Small intestine (tissue), 16 donors: ENCODE measurements at places on chromosomes 5 and 9.

- no peak for DNase-seq
Observed at GRCh38 chr5:140182075-140182711, 7.2 kb downstream of the CYSTM1 start.

- DNase-seq: no peak
Observed at GRCh38 chr5:107736638-107737037, 65.9 kb upstream of the EFNA5 start.

- DNase-seq: no peak
Observed at GRCh38 chr5:92003806-92004205, 620.7 kb upstream of the ARRDC3 start.

GRCh38 chr5:110335361-110336066, 391.0 kb downstream of the TMEM232 start:
- no peak for DNase-seq

- DNase-seq: no peak
Observed at GRCh38 chr5:89117124-89117644, 234.2 kb upstream of the MEF2C start.

GRCh38 chr5:147332658-147333057, 97.8 kb downstream of the STK32A start:
- DNase-seq: no peak

DNA sequence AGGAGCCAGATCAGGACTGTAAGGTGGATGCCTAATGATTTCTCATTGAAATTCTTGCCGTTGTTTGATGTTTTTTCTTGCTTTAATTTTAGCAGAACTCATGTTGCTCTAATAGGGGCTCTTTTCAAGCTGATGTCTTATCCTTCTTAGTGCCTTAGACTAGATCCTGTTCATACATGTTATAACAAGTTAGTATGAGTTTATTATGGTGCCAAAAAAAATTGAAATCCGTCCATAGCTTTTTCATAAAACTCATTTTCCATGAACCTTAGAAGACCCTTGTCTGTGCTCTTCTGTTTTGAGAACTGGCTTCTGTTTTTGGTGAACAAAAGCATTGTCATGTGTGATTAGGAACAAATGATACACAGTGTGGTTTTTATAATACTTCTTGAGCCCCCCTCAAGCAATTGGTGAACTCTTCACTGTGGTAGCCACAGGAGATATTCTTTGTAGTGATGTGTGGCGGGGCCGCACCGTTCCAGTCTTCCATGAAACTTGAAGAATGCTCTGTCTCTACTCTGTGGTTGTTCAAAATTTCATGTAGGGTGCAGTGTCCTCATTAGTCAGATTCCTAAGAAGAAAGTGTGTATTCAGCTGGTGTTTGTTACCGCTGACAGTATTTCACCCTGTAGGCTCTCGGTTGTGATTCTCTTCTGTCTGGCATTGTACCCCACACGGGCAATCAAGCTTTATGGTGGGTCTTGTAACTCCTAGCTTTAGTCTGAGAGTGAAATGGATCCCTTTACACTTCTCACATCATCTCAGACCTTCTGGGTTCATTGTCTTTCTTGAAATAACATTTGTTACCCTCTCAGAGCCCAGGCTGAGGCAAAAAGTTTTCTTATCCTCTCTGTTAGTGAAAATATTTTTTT, 10.7 kb downstream of the OTULIN start:
- DNase-seq: no peak

- DNase-seq: no peak
Observed at GRCh38 chr5:133706506-133707430, 94.4 kb upstream of the FSTL4 start.

DNA sequence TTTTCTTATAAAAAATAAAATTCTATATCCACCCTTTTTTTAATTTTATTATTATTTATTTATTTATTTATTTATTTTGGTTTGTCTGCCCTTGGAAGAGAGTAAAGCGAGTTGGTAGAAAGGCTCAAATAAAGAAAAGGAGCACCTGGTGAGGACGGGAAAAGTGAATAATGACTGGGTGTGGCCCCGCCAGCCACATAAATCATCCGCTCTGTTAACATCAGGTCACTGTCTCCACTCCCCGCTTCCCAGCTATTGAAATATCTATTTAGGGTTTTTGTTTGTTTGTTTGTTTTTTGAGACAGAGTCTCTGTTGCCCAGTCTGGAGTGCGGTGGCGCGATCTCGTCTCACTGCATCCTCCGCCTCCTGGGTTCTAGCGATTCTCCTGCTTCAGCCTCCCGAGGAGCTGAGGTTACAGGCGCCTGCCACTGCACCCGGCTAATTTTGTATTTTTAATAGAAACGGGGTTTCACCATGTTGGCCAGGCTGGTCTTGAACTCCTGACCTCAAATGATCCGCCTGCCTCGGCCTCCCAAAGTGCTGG, 844 bp downstream of the POLR3G start:
- peak; percentile 1 for DNase-seq

GRCh38 chr5:51148437-51148836, 234.8 kb upstream of the ISL1 start:
- DNase-seq: no peak

DNA sequence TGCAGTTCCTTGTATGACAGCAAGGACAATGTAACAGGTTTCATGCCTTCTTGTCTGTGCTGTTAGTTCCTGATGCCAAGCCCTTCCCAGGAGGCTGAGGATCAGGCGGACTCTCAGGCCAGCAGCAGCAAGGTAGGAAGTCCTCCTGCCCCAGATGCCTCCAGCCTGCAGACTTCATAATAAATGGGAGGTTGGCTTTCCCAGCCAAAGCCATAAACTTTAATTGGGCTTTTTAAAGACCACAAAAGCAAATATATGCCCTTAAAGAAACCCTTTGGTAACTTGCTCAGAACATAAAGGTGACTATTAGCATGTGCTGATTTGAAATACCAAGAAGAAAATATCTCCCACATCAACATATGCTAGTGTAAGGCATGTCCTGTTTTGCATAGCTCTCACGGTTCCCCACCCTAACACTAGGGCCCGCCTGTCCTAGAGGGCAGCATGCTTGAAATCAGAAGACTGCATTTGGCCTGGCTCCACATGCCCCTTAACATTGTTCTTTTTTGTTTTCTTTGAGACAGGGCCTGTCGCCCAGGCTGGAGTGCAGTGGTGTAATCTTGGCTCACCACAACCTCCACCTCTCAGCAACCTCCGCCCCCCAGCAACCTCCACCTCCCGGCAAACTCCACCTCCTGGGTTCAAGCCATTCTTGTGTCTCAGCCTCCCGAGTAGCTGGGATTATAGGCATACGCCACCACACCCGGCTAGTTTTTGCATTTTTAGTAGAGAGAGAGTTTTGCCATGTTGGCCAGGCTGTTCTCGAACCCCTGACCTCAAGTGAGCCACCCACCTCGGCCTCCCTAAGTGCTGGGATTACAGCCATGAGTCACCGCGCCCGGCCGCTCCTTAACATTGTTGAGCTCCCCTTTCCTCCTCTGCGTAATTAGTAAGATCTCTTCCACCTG, 44.6 kb upstream of the FCN1 start:
- DNase-seq: no peak

- DNase-seq: peak; percentile 28
Observed at GRCh38 chr9:135888766-135889394, 18.5 kb downstream of the CAMSAP1 start.

- no peak for DNase-seq
Observed at GRCh38 chr5:100409660-100410151, 125.5 kb upstream of the FAM174A start.

- DNase-seq: no peak
Observed at GRCh38 chr5:122756264-122756911, 18.5 kb upstream of the SNX2 start.

DNA sequence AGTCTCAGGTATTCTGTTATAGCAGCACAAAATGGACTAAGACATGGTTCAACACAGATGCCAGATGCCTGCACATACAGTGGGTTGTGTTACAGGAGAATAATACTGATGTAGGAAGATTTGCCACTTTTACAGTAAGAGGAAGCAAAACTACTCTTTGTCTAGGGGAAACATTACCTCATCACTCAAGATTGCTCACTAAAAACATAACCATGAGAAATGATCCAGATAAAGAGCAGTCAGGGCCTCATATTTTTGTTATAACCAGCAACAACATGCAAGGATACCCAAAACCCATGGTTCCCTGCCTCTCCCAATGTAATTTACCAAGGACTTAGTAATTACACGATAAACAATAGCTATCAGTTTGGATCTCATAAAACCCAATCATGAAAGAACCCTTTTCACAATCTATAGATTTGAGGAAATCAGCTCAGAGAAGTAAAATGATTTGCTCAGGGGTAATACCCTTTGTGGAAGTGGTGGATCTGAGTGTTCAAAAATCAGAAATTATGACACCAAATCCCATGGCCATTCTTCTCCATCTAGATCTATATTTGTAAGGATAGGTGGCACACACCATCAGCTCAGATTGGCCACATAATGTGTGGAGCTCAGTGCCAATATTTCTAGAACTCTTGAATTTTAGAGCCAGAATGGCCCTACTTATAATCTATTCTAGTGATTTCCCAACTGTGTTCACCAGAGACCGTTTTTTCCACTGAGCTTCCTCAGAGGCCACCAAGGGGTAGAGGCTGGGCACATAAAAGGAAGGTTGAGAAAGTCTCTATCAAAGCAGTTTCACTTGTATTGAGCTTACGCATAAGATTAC, 27.8 kb downstream of the DPYSL3 start:
- no peak for DNase-seq

GRCh38 chr9:91751922-91752321, 198.1 kb downstream of the ROR2 start:
- no peak for DNase-seq

GRCh38 chr9:99020786-99021436, 77.2 kb downstream of the COL15A1 start:
- no peak for DNase-seq

DNA sequence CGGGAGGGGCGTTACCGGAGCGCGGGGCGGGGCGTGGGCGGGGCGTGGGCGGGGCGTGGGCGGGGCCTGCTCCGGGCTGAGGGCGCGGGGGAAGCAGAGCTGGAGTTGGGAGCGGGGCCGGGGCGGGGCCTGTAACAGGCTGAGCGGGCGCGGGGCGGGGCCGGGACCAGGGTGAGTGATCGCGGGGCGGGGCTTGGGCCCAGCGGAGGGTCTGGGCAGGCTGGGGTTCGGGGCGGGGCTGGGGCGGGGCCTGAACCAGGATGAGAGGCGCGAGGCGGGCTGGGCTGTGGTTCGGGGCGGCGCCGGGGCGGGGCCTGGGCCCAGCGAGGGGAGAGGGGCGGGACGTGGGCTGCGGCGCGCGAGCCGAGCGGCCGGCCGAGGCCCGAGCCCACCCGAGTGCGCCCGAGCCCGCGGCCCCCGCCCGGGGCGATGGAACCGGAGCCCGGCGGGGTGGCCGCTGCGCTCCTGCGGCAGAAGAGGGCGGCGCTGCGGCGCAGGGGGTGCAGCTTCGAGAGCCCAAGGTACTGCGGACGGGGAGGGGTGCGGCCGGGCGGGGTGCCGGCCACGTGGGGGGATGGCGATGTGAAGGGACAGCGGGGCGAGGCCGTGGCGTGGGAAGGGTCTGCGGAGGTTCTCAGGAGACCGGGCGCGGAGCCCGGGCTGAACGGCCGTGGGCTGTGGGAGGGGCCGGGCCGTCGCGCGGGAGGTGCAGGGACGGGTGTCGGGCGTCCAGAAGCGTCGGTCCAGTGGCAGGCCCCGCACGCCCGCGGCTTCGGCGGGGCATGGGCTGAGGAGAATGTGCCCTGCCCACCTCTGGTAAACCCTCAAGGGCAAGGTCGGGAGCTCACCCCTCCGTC, 39.5 kb upstream of the GARNL3 start:
- DNase-seq: peak; percentile 93

DNA sequence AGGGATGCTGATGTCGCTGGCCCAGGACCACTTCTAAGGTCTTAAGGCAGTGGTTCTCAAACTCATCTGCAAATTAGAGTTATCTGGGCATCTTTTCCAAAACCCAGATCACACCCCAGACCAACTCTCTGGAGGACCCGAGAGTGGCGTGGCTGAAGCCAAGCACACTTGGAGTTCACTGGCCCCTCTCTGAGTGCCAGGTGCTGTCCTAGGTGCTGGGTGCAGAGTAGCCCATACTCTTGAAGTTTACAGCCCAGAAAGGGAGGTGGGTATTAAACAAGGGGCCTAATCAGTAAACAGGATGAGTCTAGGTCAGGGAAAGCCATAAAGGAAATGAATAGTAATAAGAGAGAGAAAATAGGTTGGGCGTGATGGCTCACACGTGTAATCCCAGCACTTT, 17.6 kb downstream of the CAMK2A start:
- no peak for DNase-seq

- no peak for DNase-seq
Observed at GRCh38 chr5:139524940-139525585, 36.1 kb upstream of the UBE2D2 start.

DNA sequence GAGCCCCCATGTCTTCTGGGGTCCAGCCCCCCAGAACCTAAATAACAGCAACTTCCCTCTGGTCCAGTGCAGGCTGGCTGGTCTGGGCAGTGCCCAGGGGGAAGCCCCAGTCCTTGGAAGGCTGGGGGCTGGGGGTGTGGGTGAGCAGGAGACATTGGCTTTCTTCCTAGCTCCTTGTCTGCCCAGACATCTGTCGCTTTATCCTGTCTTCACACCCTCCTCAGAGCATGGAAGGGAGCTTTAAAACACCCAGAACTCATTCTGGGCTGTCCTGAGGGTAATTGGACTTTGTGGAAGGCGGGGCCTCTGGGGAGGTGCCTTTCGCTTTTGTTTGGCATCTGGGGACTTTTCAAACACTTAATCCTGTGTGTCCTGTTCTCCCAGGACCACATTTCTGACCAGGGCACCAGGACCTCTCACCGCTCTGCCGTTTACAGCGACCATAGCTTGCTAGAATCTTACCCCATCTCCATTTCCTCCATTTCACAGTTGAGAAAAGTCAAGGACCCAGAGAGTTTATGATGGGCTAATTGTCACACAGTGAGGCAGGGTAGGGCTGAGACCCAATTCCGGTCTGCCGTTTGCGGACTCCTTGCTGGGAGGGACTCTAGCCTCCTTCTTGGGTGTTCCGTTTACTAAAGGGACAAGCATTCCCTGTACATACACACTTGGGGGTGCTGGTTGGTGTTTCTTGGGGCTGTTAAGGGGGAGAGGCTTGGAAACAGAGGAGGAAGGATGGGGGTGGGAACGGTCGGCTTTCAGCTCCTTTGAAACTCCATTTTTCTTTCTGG, 1.1 kb downstream of the GSN start:
- DNase-seq: peak; percentile 58

GRCh38 chr5:111386832-111387162, 125.5 kb downstream of the STARD4 start:
- no peak for DNase-seq

DNA sequence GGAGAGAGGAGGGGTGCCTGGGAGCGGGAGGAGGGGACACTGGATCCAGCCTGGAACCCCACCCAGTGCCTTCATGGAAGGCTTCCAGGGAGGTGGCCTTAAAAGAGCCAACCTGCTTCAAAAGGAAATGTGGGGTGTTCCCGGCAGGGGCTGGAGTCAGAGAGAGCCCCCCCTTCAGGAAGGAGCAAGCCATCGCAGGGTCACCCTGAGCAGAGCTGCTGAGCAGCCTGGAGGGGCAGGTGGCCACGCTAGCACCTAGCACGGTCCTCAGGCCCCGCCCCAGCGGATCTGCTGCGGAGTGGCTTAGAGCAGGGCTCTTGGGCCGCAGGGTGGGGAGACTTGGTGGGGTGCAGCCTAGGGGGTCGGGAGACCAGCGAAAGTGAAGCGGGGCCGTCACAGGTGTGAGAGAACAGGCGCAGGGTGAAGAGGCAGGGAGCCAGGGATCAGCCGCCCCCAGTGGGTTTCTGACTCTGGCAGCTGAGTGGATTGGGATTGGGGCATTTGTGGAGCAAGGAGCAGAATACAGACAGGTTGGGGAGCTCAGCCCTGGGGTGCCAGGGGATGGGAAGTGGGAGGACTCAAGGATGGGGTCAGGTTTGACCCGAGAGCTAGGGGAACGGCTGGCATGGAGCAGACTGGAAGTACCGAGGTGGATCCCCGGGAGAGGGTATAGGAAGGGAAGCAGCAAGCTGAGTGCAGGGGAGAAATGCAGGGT, 1.5 kb downstream of the LCN2 start:
- peak; percentile 29 for DNase-seq
